ENCODE measurements at places on chromosomes 3 and 15. TPM values are rescaled to one million over a fixed set of nuclear protein-coding genes. Genes with fewer than 3 reads are reported as not detected.

Gene DPPA2
- total RNA-seq = not detected

Gene ZNF80
- not detected for total RNA-seq

Gene SLITRK3
- total RNA-seq = 0.65 TPM

Gene ADAMTS9
- 11.7 TPM for total RNA-seq

Gene TUBGCP4
- 21.6 TPM for total RNA-seq

Gene CHST14
- 15.9 TPM for total RNA-seq

Gene POLR2M
- 58.3 TPM for total RNA-seq

Gene GOLGA8N
- 14.3 TPM for total RNA-seq

Gene IFT122
- 29.9 TPM for total RNA-seq

Gene LOXL1
- total RNA-seq = 7.6 TPM

GRCh38 chr15:88535100-88535499 lies 11.4 kb downstream of the DET1 start:
- no peak overlapping the region for H3K27ac ChIP-seq
- H3K4me1 ChIP-seq = no peaks in the 10 kb centered on the region
- H3K36me3 ChIP-seq = peaks cover 15% of the 10 kb centered on the region

DNA sequence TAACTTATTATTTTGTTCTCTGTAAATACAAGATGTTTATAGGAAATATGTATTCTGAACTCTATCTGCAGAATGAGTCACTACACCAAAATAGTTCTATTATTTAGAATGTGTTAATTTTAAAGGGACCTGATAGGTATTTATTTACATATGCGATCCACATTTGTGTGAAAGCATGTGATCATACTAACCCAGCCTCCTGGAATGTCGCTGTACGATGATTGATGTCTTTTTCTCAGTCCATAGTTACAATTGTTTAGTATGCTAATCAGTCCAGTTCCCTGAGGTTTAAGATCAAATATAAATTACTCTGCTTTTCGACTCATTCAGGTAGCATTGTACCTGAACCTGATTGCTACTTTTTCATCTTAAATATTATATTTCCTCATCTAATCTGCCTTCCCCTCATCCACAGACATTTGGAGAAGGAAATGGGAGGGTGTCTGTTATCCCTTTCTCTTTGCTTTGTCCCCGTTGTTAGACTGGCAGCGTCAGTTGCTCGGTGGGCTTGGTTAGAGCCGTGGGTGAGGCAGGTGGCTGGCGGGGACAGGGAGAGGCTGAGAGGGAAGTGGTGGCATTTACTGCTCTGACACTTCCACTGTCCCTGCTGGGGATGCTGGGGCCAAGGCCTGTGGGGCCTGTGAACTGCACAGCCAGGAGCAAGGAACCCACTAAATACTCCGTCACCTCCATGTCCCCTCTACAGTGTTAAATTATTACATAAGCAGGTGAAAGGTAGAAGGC lies 27.8 kb upstream of the NR2E3 start:
- DNase-seq = no peak
- H3K4me1 ChIP-seq = peaks cover 10% of the 10 kb centered on the region
- H3K36me3 ChIP-seq = no peaks in the 10 kb centered on the region
- H3K27ac ChIP-seq = no peak overlapping the region
- H3K4me3 ChIP-seq = no peak overlapping the region

GRCh38 chr15:29089731-29090616 lies 179.6 kb downstream of the NSMCE3 start:
- no peaks in the 10 kb centered on the region for H3K27me3 ChIP-seq
- H3K4me3 ChIP-seq = no peak overlapping the region
- no peaks in the 10 kb centered on the region for H3K36me3 ChIP-seq
- H3K27ac ChIP-seq = no peak overlapping the region
- DNase-seq = no peak

- no peak overlapping the region for H3K4me3 ChIP-seq
- no peak for DNase-seq
- no peaks in the 10 kb centered on the region for H3K36me3 ChIP-seq
- no peaks in the 10 kb centered on the region for H3K27me3 ChIP-seq
- no peak overlapping the region for H3K27ac ChIP-seq
These were observed 204.7 kb downstream of the SV2B start for GRCh38 chr15:91304786-91305185.

DNA sequence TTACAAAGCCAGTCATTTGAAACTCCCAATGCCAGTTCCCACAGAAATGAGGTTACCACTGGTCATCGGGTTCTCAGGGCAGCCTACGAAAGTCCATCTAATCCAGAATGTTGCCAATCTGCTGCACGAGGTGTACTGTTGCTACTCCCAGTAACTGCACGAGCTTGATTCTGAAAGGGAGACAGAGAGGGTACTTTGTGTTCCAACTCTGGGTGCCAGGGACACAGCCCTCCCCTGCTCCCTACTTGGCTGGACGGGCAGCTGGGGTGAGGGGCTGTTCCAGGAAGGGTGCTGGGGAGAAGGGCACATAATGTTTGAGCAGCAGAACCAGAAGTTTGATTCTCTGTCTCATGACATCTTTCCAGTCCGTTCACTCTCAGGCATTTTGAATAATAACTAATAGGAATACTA lies 27.1 kb upstream of the OSBPL11 start:
- no peaks in the 10 kb centered on the region for H3K27me3 ChIP-seq
- peaks cover 11% of the 10 kb centered on the region for H3K4me1 ChIP-seq
- DNase-seq = peak; percentile 64
- H3K4me3 ChIP-seq = no peak overlapping the region

DNA sequence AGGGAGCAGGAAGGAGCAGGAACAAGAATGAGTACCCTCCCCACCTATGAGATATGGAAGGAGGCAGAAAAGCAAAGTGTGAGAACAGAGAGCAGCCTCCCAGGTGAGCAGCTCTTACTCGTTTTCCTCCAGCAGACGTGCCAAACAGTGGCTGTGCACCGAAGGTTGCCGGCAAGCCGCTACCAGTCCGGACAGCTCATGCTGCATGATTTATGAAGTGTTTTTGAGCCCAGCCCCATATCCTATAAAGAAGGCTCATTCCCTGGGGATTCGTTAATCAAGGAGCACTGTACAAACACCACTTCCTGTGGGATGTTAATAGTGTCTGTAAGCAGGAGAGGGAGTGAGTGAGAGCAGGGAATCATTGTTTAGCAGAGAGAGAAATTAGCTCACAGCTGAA lies 118.3 kb upstream of the FOXB1 start:
- peaks cover 9% of the 10 kb centered on the region for H3K27me3 ChIP-seq
- no peak for DNase-seq
- no peak overlapping the region for H3K4me3 ChIP-seq

DNA sequence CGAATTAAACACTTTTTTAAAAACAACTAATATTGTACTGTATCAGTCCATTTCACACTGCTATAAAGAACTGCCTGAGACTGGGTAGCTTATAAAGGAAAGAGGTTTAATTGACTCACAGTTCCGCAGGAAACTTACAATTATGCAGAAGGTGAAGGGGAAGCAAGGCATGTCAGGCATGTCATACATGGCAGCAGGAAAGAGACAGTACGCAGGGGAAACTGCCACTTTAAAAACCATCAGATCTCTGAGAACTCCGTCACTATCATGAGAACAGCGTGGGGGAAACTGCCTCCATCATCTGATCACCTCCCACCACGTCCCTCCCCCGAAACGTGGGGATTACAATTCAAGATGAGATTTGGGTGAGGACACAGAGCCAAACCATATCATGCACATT lies 162.8 kb upstream of the TPM1 start:
- H3K27ac ChIP-seq = no peak overlapping the region
- H3K4me3 ChIP-seq = no peak overlapping the region
- H3K36me3 ChIP-seq = no peaks in the 10 kb centered on the region
- peaks cover 5% of the 10 kb centered on the region for H3K4me1 ChIP-seq
- no peak for DNase-seq
- H3K27me3 ChIP-seq = no peaks in the 10 kb centered on the region

GRCh38 chr15:31758126-31758525 lies 272.2 kb upstream of the CHRNA7 start:
- H3K27me3 ChIP-seq = no peaks in the 10 kb centered on the region
- no peaks in the 10 kb centered on the region for H3K4me1 ChIP-seq
- H3K4me3 ChIP-seq = no peak overlapping the region
- H3K27ac ChIP-seq = no peak overlapping the region

DNA sequence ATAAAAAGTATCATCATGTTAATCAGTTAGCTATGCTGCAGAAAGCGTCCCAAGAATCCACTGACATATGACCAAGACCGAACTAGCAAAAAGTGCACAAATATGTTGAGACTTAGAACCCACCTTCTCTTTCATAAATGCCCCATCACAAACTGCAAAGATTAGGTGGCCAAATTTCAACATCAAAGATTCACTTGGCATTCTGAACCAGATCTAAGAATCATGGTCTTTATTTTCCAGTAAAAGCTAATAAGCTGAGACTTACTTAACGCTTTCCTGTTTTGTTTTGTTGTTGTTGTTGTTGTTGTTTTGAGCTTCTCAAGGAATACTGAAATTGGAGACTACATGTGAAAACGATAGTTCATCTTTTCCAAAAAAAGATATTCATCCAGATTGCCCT lies 62.4 kb downstream of the ZBTB20 start:
- H3K36me3 ChIP-seq = no peaks in the 10 kb centered on the region
- H3K27me3 ChIP-seq = no peaks in the 10 kb centered on the region
- no peak overlapping the region for H3K27ac ChIP-seq
- H3K4me3 ChIP-seq = no peak overlapping the region
- H3K4me1 ChIP-seq = no peaks in the 10 kb centered on the region
- no peak for DNase-seq

GRCh38 chr3:5138214-5138981 lies 16.3 kb downstream of the ARL8B start:
- peak overlapping the region; percentile 28 for H3K27ac ChIP-seq
- no peaks in the 10 kb centered on the region for H3K36me3 ChIP-seq
- peaks cover 76% of the 10 kb centered on the region for H3K4me1 ChIP-seq
- no peak overlapping the region for H3K4me3 ChIP-seq
- H3K27me3 ChIP-seq = no peaks in the 10 kb centered on the region

- H3K4me3 ChIP-seq = no peak overlapping the region
- H3K27me3 ChIP-seq = no peaks in the 10 kb centered on the region
- H3K4me1 ChIP-seq = peaks cover 16% of the 10 kb centered on the region
- peaks cover 12% of the 10 kb centered on the region for H3K36me3 ChIP-seq
- H3K27ac ChIP-seq = no peak overlapping the region
These were observed 62.7 kb upstream of the NR2C2 start for GRCh38 chr3:14884665-14885064.

GRCh38 chr15:85276508-85276907 lies 103.9 kb upstream of the AKAP13 start:
- H3K27ac ChIP-seq = no peak overlapping the region
- H3K36me3 ChIP-seq = no peaks in the 10 kb centered on the region
- DNase-seq = no peak
- no peaks in the 10 kb centered on the region for H3K27me3 ChIP-seq
- no peaks in the 10 kb centered on the region for H3K4me1 ChIP-seq

DNA sequence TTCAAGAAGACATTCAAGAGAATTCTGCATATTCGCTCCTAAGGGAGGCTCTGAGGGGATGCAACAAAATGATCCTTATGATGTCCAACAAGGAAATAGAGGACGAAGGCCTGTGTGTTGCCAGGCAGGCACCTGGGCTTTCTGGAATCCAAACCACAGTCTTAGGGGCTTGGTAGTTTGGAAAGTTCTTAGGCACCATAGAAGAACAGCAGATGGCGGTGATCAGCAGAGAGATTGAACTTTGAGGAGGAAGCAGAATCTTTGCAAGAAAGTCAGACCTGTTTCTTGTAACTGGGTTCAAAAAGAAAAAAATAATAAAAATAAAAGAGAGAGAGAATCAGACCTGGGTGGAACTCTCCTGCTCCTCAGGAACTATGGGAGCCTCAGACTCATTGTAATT lies 11.7 kb upstream of the ATG7 start:
- H3K27ac ChIP-seq = no peak overlapping the region
- no peaks in the 10 kb centered on the region for H3K4me1 ChIP-seq
- H3K36me3 ChIP-seq = peaks cover 6% of the 10 kb centered on the region
- no peak overlapping the region for H3K4me3 ChIP-seq

- no peak for DNase-seq
- H3K4me3 ChIP-seq = no peak overlapping the region
- H3K27me3 ChIP-seq = no peaks in the 10 kb centered on the region
These were observed 58.2 kb downstream of the CHDH start for GRCh38 chr3:53788038-53788437.

- no peak for DNase-seq
- no peak overlapping the region for H3K4me3 ChIP-seq
- H3K27ac ChIP-seq = no peak overlapping the region
- no peaks in the 10 kb centered on the region for H3K36me3 ChIP-seq
- no peaks in the 10 kb centered on the region for H3K4me1 ChIP-seq
These were observed 493.0 kb upstream of the TBL1XR1 start for GRCh38 chr3:177690306-177690705.

DNA sequence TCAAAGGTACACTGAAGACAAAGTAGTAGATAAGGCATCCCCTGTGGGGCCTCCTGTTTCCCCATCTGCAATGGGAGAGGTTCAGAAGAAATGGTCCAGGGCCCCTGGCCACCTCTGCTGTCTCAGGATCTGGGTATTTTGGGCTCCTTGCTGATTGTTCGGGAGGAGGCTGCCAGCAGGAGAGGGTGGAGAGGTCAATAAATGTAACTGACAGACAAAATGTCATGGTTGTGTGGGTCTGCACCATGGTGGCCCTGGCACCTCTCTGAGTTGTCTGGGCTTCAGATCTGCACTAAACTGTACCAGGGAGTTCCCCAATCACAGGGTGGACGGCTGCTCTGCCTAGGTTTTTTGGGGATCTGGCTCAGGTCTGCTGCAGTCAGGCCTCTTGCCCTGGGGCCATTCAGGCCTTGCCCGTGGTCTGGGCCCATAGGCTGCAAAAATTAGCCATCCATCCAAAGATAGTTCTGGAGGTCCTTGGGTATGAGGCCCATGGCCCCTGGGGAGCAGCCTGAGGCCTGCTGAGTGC lies 7.4 kb downstream of the NBEAL2 start:
- H3K4me1 ChIP-seq = peaks cover 70% of the 10 kb centered on the region
- peak; percentile 40 for DNase-seq
- no peak overlapping the region for H3K4me3 ChIP-seq

- no peak overlapping the region for H3K4me3 ChIP-seq
- H3K36me3 ChIP-seq = no peaks in the 10 kb centered on the region
- DNase-seq = no peak
- H3K27ac ChIP-seq = no peak overlapping the region
- H3K27me3 ChIP-seq = no peaks in the 10 kb centered on the region
- peaks cover 8% of the 10 kb centered on the region for H3K4me1 ChIP-seq
These were observed 108.5 kb downstream of the CYP19A1 start for GRCh38 chr15:51229907-51230330.

DNA sequence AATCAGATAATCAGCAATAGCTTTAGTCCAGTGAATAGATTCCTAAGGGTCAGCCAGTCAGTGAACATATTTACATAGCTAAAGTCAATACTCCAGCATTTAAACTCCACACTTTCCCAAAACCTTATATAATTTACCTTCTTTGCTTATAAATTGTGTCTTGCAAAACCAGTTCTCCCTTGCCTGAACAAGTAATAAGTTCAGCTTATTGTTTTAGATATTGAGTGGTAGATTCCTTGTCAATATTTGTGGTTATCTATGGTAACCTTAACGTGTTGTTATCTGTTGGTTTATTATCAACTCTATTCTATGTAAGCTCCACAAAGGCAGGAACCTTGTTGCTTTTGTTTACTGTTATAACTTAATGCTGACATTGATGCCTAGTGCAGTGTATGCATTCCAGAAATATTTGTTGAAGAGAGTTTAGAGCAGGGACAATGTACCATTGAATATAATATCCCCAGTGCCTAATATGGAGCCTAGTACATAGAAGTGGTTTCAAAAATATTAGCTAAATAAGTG lies 24.0 kb downstream of the PLSCR5 start:
- H3K27me3 ChIP-seq = no peaks in the 10 kb centered on the region
- no peak for DNase-seq
- no peaks in the 10 kb centered on the region for H3K36me3 ChIP-seq
- no peak overlapping the region for H3K4me3 ChIP-seq

- H3K27ac ChIP-seq = no peak overlapping the region
- H3K27me3 ChIP-seq = no peaks in the 10 kb centered on the region
- no peak for DNase-seq
These were observed 23.6 kb upstream of the BCL2A1 start for GRCh38 chr15:79994615-79995014.
